ENCODE measurements at places on chromosomes 7 and 10. TPM values are rescaled to one million over a fixed set of nuclear protein-coding genes. Genes with fewer than 3 reads are reported as not detected.

GRCh38 chr10:122132331-122132755 is 138.8 kb upstream of the BTBD16 start:
- no peak overlapping the region for H3K27ac ChIP-seq
- peaks cover 11% of the 10 kb centered on the region for H3K4me1 ChIP-seq

DNA sequence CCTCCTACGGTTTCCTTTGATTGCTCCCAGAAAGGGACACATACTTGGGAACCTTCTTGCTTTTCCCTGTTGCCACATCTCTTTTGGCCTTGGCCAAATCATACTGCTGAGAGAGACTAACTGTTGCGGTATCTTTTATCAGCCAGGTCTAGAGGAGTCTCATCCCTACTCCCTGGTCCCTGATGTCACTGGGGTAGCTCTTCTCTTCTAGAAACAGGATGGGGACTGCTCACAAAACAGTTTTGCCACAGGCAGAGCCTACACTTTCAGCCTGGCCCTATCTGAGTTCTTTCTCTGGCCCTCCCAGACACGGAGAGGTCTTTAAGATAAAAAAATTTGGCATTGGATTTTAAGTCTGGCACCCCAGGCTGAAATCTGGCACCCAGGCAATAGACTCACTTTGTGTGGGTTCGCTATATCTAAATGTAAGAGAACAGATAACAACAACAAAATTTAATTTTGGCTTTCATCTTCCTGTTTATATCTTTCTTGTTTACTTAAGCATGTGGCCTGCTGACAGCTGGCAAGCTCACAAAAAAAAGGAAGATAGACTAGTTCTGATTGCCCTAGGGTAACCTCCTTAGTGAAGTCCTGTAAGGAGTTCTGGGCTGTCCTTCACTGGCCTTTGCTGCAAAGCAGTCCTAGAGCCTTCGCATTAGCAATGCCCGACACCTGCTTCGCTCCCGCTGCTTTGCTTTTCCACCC is 228.3 kb upstream of the NPVF start:
- peaks cover 37% of the 10 kb centered on the region for H3K4me1 ChIP-seq
- peak; percentile 50 for DNase-seq
- H3K27ac ChIP-seq = peak overlapping the region; percentile 52
- H3K36me3 ChIP-seq = no peaks in the 10 kb centered on the region

GRCh38 chr10:125015356-125015944 is 73.5 kb downstream of the ZRANB1 start:
- H3K4me1 ChIP-seq = peaks cover 37% of the 10 kb centered on the region
- peak overlapping the region; percentile 39 for H3K27ac ChIP-seq
- no peak overlapping the region for H3K4me3 ChIP-seq
- peak; percentile 47 for DNase-seq
- no peaks in the 10 kb centered on the region for H3K27me3 ChIP-seq

DNA sequence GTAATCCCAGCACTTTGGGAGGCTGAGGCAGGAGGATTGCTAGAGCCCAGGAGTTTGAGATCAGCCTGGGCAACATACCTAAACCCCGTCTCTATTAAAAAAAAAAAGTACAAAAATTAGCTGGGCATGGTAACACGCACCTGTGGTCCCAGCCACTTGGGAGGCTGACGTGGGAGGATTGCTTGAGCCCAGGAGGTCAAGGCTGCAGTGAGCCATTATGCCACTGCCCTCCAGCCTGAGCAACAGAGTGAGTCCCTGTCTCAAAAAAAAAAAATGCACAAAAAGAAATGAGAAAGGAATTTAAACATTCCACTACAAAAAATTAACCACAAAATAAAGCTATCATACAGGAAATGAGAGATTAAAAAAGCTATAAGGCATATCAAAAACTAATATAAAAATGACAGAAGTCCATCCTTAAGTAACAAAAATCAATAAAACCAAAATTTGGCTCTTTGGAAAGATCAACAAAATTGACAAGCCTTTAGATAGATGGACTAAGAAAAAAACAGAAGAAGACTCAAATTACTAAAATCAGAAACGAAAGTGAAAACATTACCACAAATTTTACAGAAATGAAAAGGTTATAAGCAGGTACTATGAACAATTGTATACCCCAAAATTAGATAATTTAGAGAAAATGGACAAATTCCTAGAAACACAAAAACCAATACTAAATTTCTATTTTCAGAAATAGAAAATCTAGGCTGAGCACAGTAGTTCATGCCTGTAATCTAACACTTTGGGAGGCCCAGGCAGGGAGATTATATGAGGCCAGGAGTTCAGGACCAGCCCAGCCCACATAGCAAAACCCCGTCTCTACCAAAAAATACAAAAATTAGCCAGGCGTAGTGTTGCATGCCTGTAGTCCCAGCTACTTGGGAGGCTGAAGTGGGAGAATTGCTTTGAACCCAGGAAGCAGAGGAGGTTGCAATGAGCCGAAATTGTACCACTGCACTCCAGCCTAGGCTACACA is 42.4 kb upstream of the NANOS1 start:
- no peaks in the 10 kb centered on the region for H3K4me1 ChIP-seq
- no peaks in the 10 kb centered on the region for H3K36me3 ChIP-seq
- H3K4me3 ChIP-seq = no peak overlapping the region

GRCh38 chr7:37344886-37345579 is 103.6 kb downstream of the ELMO1 start:
- H3K27me3 ChIP-seq = no peaks in the 10 kb centered on the region
- no peaks in the 10 kb centered on the region for H3K36me3 ChIP-seq
- H3K27ac ChIP-seq = no peak overlapping the region
- H3K4me1 ChIP-seq = no peaks in the 10 kb centered on the region
- H3K4me3 ChIP-seq = no peak overlapping the region

GRCh38 chr7:155002411-155003091 is 373 bp downstream of the PAXIP1 start:
- no peaks in the 10 kb centered on the region for H3K27me3 ChIP-seq
- peaks cover 21% of the 10 kb centered on the region for H3K36me3 ChIP-seq
- peak overlapping the region; percentile 99 for H3K4me3 ChIP-seq
- DNase-seq = peak; percentile 40
- peak overlapping the region; percentile 96 for H3K27ac ChIP-seq

GRCh38 chr7:75712517-75713361 is 26.0 kb downstream of the HIP1 start:
- DNase-seq = no peak
- H3K4me1 ChIP-seq = peaks cover 15% of the 10 kb centered on the region
- no peak overlapping the region for H3K4me3 ChIP-seq
- peak overlapping the region; percentile 58 for H3K27ac ChIP-seq
- H3K27me3 ChIP-seq = no peaks in the 10 kb centered on the region

- no peak overlapping the region for H3K4me3 ChIP-seq
- no peaks in the 10 kb centered on the region for H3K36me3 ChIP-seq
- no peak overlapping the region for H3K27ac ChIP-seq
- no peaks in the 10 kb centered on the region for H3K27me3 ChIP-seq
Observed at GRCh38 chr10:102778781-102779180, 35.0 kb downstream of the WBP1L start.

DNA sequence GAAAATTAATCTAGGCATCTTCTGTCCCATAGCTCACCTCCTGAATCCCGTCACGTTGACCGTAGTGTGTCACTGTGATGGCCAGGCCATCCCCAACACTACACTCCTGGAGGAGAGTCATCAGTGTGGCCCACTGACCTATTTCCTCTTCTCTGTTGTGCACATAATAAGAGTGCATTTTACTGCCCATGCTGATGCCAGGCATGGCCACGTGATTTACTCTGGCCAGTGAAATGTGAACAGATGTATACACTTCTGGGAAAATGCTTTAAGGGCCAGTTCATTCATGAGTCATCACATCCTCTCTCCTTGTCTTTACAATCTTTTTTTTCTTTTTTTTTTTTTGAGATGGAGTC is 101.9 kb upstream of the PIP4K2A start:
- DNase-seq = no peak
- no peaks in the 10 kb centered on the region for H3K27me3 ChIP-seq
- no peak overlapping the region for H3K27ac ChIP-seq
- no peaks in the 10 kb centered on the region for H3K36me3 ChIP-seq
- H3K4me1 ChIP-seq = no peaks in the 10 kb centered on the region

GRCh38 chr7:132569884-132570614 is 6.2 kb downstream of the PLXNA4 start:
- peaks cover 6% of the 10 kb centered on the region for H3K27me3 ChIP-seq
- H3K4me3 ChIP-seq = no peak overlapping the region
- DNase-seq = no peak
- H3K36me3 ChIP-seq = no peaks in the 10 kb centered on the region
- H3K27ac ChIP-seq = no peak overlapping the region

GRCh38 chr7:120442838-120443237 is 169.9 kb downstream of the KCND2 start:
- H3K4me1 ChIP-seq = no peaks in the 10 kb centered on the region
- H3K27me3 ChIP-seq = no peaks in the 10 kb centered on the region
- H3K4me3 ChIP-seq = no peak overlapping the region
- DNase-seq = no peak
- no peaks in the 10 kb centered on the region for H3K36me3 ChIP-seq
- no peak overlapping the region for H3K27ac ChIP-seq

- peaks cover 82% of the 10 kb centered on the region for H3K36me3 ChIP-seq
- no peak overlapping the region for H3K4me3 ChIP-seq
- no peak for DNase-seq
- H3K4me1 ChIP-seq = peaks cover 4% of the 10 kb centered on the region
- no peak overlapping the region for H3K27ac ChIP-seq
Observed at GRCh38 chr10:6233725-6234277, 31.1 kb downstream of the PFKFB3 start.

Gene HOXA5
- polyA plus RNA-seq = 12.8 TPM

Gene OR2A12
- not detected for polyA plus RNA-seq
